Type B pancreatic cell (in vitro differentiated cells): ENCODE measurements at places on chromosomes 12 and 14.

DNA sequence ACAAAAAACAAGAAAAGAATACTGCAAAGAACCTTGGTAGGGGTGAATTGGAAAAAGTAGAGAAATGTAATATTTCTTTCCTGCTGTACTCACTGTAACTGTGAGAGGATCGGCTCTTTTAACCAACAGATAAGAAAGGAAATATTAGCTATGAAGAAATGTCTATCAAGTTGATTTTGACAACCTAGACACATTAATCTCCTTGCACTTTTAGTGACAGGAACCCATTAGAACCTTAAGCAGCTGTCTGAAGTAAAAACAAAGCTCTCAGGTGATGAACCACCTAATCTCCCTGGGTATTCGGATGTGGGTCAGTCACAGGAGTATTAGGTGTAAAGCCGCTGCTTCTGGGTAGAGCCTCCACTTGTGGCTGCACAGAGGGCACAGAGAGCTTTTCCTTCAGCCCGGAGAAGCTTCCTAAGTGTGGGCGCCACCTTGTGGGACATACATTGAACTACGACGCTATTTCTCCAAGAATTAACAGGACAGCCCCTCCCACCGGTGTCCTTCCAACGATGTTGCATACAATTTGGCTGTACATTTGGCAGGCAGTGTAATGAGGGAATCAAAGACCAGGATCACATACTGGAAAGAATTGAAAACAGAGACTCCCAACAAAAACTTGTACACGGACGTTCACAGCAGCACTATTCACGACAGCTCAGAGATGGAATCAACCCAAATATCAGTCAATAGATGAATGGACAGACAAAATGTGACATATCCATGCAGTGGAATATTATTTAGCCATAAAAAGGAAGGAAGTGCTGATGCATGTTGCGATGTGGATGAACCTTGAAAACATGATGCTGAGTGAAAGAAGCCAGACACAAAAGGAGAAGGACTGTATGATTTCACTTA, 28.9 kb upstream of the MAPKAPK5 start:
- DNase-seq: no peak

DNA sequence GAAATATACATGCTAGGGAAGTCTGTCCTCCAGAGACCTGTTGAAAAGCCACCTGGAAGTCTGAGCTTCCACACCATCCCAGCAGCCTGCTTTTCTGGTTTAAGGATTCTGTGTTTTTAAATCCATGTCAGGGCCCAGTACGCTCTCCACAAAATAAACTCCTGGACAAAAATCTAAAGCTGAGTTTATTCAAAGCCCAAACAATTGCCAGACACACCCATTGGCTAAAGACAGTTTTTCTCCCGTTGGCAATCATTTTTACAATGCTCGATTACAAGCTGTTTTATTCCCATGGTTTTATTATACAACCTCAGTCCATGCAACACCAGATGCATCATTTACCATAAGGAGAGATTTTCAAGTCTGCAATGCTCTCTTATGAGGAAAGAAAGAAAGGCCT, 94.5 kb downstream of the MYRFL start:
- DNase-seq: no peak

DNA sequence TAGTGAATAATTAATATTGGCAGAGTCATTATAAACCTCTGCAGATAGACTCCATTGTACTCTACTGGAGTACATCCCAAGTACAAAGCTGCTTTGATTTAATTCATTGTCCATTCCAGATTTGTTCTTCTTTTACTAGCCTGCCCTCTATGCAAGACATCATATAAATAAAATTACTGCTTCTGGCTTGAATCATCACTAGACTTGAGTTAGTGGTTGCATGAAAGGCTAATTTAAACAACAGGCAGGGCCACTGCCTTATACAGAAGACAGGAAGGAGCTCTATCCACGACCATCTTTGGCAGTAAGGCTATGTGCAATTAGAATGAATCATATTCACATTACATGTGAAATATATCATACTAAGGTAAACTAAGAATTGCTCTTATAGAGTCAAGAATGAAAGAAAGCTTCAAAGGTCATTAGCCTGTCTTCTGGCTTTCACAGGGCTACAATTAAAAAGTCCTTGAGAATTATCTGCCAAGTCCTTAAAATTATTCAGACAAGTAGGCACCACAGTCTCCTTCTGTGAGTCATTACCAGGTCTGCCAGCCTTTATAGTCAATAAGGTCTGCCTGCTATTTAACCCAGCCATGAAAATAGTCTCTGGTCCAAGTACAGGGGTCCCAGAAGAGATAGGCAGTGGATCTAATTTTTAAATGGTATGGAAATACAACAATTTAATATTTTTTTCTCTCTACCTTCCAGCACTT, 631.8 kb downstream of the TMTC2 start:
- DNase-seq: no peak

DNA sequence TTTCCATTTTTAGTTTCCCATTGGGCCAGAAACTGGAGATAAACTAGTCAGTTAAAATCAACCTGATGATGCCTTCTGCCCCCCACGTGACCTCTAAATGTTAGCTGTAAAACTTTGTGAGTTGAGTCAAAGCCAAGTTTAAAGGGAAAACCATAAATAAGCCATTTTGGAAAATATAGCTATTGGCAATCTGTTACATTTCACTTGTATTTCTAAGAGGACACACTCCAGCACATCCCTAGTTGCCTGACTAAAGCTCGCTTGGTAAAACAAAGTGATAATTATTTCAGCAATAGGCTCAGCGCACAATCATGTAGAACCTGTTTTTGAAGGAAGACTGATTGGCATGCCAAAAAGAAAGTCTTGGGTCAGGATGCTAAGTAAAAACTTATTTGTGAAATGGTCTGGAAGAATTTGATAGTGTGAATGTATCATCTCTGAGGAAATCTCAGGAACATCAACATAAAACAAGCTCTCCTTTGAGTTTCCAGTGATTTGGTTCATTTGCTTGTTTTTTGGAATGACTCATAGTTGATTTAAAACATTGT, 49.2 kb upstream of the AEBP2 start:
- no peak for DNase-seq

- no peak for DNase-seq
These were observed 508.1 kb downstream of the PCNX1 start for GRCh38 chr14:71415404-71415690.

GRCh38 chr14:89424241-89424640, 7.2 kb upstream of the FOXN3 start:
- no peak for DNase-seq

GRCh38 chr14:55075628-55076175, 24.3 kb downstream of the MAPK1IP1L start:
- no peak for DNase-seq

- DNase-seq: no peak
These were observed 7.0 kb downstream of the CCND2 start for GRCh38 chr12:4280351-4281163.

DNA sequence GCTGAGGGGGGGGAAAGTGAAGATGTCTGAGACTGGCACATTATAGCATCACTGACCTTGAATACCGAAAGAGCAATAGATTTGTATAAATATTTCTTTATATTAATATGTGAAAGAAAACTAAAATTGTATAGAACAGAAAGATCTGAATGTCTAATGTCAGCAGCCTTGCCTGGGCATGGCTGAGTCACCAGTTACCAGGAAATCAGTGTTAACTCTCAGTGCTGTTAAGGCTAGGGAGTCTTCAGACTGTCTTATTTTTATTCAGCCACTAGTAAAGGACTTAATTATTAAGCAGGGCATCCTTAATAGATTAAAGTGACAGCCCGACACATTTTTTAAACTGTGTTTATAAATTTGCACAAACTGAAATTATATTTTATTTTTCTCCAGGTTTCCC, 122.9 kb upstream of the AEBP2 start:
- no peak for DNase-seq

DNA sequence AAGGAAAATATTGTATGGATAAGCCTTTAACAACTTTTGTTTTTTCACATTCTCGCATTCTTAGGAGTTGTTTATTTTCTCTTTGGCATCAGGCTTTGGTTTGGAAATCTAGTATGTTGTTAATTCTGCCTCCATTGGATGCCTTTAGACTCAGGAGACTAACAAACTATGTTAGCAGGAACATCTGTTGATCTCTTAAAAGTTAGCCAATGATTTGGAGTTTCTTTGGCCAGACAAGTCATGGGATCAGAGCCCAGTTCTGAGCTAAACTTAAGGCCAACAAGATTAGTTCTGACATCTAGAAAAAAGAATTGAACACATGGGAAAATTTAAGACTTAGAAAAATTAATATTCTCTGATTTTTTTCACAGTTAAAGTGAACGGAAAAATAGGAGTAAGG, 35.3 kb upstream of the STRAP start:
- no peak for DNase-seq

- DNase-seq: no peak
These were observed 182.5 kb downstream of the VRK1 start for GRCh38 chr14:96979611-96980074.

DNA sequence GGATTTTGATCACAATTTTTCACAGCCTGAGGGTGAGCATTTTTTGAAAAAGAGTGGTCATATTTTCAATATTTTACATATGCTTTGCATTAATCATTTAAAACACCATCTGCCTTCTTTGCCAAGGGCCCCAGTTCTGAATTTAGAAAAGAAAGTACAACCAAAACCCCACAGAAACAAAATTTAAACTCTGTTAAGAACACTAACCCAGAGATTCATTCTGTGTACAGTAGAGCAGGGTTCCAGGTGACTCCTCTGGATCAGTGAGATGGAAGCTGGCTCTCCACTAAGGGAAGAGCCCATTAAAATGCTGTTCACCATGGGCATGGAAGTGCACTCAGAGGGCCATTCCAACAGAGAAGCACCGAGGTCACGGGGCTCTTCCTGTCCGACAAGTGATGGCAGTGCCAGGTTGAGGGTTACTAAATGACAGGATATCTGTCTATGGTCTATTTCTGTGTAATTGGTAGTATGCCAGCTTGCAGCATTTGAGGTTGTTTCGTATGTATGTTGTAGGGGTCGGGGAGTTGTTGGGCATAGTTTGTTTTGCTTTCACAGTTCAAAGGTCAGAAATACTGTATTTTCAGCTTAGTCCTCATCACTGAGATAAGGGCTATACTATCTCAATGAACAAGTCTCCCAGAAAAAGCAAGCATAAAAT, 95.9 kb downstream of the SLC35F4 start:
- no peak for DNase-seq
